ENCODE measurements at places on chromosomes 16 and 17.
A peak's percentile ranks its signal among the peaks of the same experiment; 100 is the strongest.

DNA sequence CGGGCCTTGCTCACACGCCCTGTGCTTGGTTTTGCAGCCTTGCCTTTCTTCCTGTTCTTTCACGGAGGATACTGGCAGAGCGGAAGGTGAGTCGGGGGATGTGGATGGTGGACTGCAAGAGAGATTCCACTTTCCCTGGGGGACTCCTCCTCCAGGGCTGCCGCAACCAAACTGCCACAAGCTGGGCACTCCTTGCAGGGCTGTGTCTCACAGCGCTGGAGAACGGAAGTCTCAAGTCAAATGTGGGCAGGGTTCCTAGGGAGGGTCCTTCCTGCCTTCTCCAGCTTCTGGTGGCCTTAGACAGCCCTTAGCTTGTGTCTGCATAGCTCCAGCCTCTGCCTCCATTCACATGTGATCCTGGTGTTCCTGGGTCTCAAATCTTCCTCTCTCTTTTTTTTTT lies 11.4 kb upstream of the BIRC5 start:
- H3K27me3 ChIP-seq = no peaks in the 10 kb centered on the region
- no peak overlapping the region for H3K4me3 ChIP-seq
- H3K27ac ChIP-seq = no peak overlapping the region
- H3K4me1 ChIP-seq = no peaks in the 10 kb centered on the region

DNA sequence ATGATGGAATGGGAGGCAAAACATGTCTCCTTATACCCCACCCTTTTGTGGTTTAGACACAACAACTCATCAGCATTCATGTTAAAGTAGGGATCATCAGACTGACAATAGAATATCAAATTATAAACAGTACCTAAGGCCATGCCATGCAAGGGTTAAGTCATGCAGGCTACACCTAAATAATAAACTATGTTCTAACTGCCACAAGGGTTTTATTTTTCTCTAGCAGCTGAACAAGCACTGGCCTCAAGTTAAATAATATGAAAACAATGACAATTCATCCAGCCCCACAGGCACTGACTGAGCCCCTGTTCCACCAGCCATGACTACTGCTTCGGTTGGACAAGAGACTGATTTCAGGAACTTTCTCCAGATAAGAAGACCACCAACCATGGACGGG lies 164.5 kb upstream of the PIRT start:
- H3K4me1 ChIP-seq = no peaks in the 10 kb centered on the region
- H3K27ac ChIP-seq = no peak overlapping the region
- H3K36me3 ChIP-seq = no peaks in the 10 kb centered on the region
- no peaks in the 10 kb centered on the region for H3K27me3 ChIP-seq
- no peak overlapping the region for H3K4me3 ChIP-seq

DNA sequence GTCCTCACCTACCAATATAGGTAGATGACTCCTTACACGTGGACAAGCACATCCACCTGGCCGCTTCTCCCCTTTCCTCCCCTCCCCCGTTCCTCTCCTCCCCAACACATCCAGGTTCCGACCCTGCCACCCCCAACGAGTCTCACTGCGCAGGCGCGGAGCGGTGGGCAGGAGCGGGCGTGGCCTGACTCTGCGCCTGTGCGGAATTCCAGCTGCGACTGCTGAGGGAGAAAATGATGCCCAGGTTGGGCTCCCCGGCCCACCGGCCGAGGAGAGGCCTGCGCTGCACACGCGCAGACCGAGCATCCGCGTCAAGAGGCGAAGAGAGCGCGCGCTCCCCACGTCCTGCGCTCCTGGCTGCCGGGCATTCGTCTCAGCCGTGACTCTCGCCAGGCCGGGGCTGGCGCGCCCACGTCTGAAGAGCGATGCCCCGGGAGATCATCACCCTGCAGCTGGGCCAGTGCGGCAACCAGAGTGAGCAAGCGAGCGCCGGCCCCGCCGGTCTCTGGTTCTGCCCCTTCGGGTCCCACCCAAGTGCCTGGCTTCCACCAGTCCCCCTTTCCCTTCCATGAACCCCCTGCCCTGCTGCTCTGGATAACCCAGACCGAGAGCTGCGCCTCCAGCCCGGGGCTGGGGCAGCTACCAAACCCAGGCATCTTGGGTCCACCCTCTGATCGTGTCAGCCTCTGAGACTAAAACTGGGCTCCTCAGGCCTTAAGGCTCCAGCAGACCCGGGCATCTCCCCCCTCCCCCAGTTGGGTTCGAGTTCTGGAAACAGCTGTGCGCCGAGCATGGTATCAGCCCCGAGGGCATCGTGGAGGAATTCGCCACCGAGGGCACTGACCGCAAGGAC lies at the start of gene TUBG2:
Gene TUBG2 (plus strand): TSS at position 206 of the 853 bp plus-strand sequence. CDS start 220 bp downstream, at position 426.
- H3K36me3 ChIP-seq = no peaks in the 10 kb centered on the region
- no peaks in the 10 kb centered on the region for H3K27me3 ChIP-seq
- H3K4me3 ChIP-seq = peak within 1 kb of the TSS; percentile 76
- peak; percentile 57 for DNase-seq
- peaks cover 12% of the 10 kb centered on the region for H3K4me1 ChIP-seq

DNA sequence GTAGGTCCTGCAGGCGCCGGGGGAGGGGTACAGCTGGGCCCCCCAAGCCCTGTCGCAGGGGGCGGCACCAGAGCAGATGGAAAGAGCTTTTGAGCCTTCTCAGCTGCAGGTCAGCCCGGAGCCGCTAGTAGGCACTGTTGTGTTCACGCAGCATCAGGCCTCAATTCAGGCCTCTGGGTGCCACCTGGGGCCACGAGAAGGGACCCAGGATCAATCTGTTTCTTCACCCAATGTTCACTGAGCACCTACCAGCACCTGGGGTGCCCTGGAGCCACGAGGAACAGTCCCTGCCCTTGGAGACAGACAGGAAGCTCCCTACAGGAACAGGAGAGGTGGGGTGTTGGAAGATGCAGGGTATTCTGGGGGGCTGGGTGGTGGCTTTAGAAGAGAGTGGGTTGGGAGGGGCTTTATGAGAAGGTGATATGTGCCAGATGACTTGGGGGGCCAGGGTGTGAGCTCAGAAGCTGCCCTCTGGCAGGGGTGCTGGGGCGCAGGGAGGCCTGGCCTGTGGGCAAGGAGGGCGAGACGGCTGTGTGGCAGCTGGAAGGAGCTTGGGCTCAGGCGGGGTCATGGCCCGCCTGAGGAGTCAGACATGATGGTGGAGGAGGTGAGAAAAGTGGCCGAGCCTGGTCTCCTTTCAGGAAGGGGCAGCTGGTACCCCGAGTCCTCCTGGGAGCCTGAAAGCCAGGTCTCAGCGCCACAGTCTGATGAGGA lies 121.9 kb upstream of the GSE1 start:
- no peaks in the 10 kb centered on the region for H3K4me1 ChIP-seq
- H3K27ac ChIP-seq = no peak overlapping the region
- H3K36me3 ChIP-seq = no peaks in the 10 kb centered on the region
- DNase-seq = no peak

DNA sequence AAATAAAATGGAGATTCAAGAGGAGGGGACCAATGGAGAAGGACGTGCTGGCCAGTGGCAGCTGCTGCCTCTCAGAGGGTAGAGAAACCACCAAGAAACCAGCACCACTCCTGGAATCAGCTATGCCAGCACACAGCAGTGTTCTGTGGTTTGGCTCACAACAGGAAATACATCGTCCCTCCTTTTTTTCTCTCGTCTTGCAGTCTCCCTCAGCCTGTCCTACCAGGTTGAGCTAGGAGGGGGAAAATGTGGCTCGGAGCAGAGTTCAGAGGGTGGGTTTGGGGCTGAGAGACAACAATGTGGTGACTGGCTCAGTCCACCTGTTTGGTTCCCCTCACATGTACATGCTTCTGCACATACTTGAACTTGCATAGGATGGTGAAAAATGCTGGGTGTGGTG lies 19.9 kb upstream of the SLC16A5 start:
- H3K36me3 ChIP-seq = peaks cover 9% of the 10 kb centered on the region
- H3K4me3 ChIP-seq = no peak overlapping the region
- no peaks in the 10 kb centered on the region for H3K27me3 ChIP-seq
- peak; percentile 32 for DNase-seq

GRCh38 chr17:82241926-82242697 lies 13.3 kb downstream of the SLC16A3 start:
- peaks cover 50% of the 10 kb centered on the region for H3K36me3 ChIP-seq
- peaks cover 49% of the 10 kb centered on the region for H3K4me1 ChIP-seq
- no peak overlapping the region for H3K27ac ChIP-seq
- H3K27me3 ChIP-seq = no peaks in the 10 kb centered on the region
- DNase-seq = no peak
- no peak overlapping the region for H3K4me3 ChIP-seq

DNA sequence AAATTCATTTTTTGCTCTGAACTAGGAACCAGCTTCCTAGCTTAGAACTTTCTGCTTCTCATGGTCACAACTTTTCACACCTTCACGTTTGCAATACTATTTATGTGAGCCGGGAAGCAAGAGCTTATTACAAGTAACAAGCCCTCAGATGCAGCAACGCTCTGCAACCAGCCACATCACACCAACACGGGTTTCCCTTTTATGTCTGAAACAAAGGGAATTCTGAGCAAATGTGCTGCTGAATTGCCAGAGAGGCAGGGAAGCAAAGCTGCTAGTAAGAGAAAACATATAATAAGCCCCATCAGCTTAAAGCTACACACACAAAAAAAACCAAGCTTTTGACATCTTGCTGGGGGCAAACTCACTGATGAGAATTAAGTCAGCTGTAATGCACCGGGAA lies 122.2 kb downstream of the SLC39A11 start:
- H3K27me3 ChIP-seq = no peaks in the 10 kb centered on the region
- H3K36me3 ChIP-seq = no peaks in the 10 kb centered on the region
- no peak overlapping the region for H3K4me3 ChIP-seq
- no peak overlapping the region for H3K27ac ChIP-seq
- no peak for DNase-seq

- H3K27me3 ChIP-seq = no peaks in the 10 kb centered on the region
- DNase-seq = no peak
- no peaks in the 10 kb centered on the region for H3K36me3 ChIP-seq
- H3K27ac ChIP-seq = no peak overlapping the region
Measured at GRCh38 chr16:2817340-2818271, 569 bp downstream of the PRSS21 start.

- no peak overlapping the region for H3K27ac ChIP-seq
- no peak for DNase-seq
- peaks cover 4% of the 10 kb centered on the region for H3K27me3 ChIP-seq
- H3K4me1 ChIP-seq = no peaks in the 10 kb centered on the region
- no peaks in the 10 kb centered on the region for H3K36me3 ChIP-seq
Measured at GRCh38 chr17:27389542-27390140, 66.6 kb upstream of the KSR1 start.

- DNase-seq = peak; percentile 4
- no peaks in the 10 kb centered on the region for H3K27me3 ChIP-seq
- peaks cover 21% of the 10 kb centered on the region for H3K36me3 ChIP-seq
- no peaks in the 10 kb centered on the region for H3K4me1 ChIP-seq
- H3K27ac ChIP-seq = no peak overlapping the region
Measured at GRCh38 chr16:48347191-48347865, 37.9 kb downstream of the SIAH1 start.

DNA sequence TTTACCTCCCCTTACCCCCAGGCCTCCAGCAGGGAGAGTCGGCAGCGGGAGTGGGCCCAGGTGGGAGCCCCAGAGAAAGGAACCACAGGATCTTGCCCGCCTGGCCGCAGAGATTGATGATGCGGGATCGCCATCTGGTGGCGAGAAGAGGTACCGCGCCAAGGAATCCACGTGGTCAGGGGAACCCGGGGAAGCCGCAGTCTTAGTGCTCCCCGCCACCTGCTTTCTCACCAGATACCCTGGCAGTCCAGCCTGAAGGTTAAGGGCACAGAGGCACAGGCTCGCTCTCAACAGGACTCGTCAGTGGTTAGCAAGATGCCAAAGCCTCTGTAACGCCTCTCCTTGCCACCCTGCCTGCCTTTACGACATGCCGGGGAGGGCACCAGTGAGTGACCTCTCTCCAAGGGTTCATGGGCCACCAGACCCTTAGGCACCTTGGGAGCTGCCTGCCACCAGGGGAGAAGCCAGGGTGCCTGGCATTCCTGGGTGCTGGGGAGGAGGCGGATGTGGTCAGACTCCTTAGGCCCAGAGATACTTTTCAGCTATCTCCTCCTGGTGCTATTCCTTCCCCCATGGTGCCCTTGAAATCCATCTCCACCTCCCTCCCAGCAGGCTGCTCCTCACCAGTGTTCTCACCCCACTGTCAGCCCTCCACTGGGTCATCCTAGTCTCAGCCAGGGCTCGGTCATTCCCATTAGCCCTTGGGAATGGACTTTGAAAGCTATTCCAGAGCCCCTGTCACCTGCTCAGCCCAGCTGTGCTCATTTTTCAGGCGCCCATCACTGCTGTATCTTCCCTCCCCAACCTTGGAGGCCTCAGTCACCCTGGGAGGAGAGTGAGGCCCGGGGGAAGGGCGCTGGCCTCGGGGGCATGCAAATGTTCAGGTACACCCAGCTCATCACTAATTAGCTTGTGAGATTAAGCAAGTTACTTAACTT lies 5.5 kb upstream of the RHBDF2 start:
- DNase-seq = peak; percentile 84
- peaks cover 26% of the 10 kb centered on the region for H3K4me1 ChIP-seq
- no peaks in the 10 kb centered on the region for H3K27me3 ChIP-seq
- no peak overlapping the region for H3K27ac ChIP-seq

- H3K27ac ChIP-seq = no peak overlapping the region
- H3K27me3 ChIP-seq = no peaks in the 10 kb centered on the region
- no peak for DNase-seq
- no peaks in the 10 kb centered on the region for H3K4me1 ChIP-seq
- H3K36me3 ChIP-seq = no peaks in the 10 kb centered on the region
- no peak overlapping the region for H3K4me3 ChIP-seq
Measured at GRCh38 chr16:13289515-13289914, 388.1 kb downstream of the SHISA9 start.

DNA sequence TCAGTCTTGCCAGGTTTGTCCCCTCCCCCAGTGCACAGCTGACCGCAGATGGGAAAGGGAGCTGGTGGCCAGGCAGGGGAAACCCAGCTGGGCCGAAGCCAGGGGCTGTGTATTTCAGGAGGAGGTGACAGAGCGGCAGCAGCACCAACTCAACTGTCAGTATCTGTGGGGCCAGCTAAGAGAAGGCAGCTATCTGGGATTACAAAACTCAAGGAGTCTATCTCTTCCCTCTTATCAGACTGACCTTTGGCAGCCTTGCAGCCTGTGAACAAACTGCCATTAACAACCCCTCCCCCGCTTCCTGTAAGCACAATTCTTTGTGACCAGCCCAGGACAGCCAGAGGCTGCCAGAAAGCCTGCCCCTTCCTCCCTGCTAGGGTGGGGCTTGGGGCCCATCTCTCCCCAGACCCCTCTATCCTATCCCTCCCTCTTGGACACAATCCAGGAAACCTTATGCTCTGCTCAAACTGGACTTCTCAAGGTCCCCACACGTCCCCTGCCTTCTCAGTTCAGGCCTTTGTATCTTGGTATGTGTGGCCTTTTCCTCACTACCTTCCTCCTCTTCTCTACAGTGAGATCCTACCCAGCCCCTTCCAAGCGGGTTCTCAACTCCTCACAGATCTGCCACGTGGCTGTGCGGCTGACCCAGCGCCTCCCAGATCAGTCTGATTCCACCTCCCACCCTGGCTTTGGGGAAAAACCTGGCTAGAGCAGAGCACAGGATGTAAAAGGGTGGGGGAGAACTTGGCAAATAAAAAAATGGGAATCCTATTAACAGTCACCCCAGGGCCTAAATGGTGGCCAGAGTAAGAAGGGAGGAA lies 10.5 kb downstream of the ST3GAL2 start:
- H3K4me3 ChIP-seq = no peak overlapping the region
- H3K36me3 ChIP-seq = no peaks in the 10 kb centered on the region
- peak; percentile 52 for DNase-seq
- peaks cover 46% of the 10 kb centered on the region for H3K4me1 ChIP-seq
- H3K27ac ChIP-seq = no peak overlapping the region

All from CD4-positive, alpha-beta memory T cell (primary cell).